ENCODE measurements at places on chromosomes 3 and 15. TPM values are rescaled to one million over a fixed set of nuclear protein-coding genes. Genes with fewer than 3 reads are reported as not detected.

DNA sequence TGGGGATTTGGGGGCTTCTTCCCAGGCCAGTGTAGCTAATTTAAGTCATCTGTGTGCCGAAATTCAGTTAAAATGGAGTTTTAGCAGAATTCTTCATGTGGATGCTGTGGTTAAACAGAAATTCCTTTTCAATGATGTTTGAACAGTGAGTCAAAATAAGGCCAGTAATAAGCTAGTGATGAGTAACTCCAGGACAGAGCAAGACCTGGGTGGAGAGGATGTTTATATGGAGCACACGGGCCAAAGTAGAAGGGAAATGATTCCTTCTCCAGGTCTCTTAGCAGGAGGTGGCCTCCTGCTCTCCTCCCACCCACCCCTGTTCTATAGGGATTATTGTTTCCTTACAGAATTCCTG lies 31.9 kb upstream of the UACA start:
- no peak overlapping the region for H3K27ac ChIP-seq
- H3K4me3 ChIP-seq, result no peak overlapping the region
- H3K27me3 ChIP-seq, result peaks cover 5% of the 10 kb centered on the region
- no peaks in the 10 kb centered on the region for H3K4me1 ChIP-seq

Gene ARPP21
- total RNA-seq, result not detected

DNA sequence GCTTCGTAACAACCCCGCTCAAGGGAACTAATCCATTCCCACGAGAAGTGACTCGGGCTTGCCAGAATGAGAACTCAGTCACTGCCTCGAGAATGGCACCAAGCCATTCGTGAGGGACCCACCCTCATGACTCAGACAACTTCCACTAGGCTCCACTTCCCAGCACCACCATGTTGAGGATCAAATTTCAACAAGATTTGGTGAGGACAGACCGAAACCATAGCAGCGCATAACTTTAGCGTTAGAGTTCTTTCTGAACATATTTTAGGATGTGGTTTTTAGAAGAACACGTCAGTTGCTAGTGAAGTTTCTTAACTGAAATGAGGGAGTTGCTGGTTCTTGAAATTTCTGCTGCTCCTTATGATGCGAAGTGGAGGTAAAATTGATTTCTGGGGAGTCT lies 13.5 kb downstream of the PTPRG start:
- no peak overlapping the region for H3K4me3 ChIP-seq
- no peak overlapping the region for H3K27ac ChIP-seq
- no peaks in the 10 kb centered on the region for H3K36me3 ChIP-seq
- H3K27me3 ChIP-seq, result peaks cover 4% of the 10 kb centered on the region
- H3K4me1 ChIP-seq, result no peaks in the 10 kb centered on the region
- no peak for DNase-seq

DNA sequence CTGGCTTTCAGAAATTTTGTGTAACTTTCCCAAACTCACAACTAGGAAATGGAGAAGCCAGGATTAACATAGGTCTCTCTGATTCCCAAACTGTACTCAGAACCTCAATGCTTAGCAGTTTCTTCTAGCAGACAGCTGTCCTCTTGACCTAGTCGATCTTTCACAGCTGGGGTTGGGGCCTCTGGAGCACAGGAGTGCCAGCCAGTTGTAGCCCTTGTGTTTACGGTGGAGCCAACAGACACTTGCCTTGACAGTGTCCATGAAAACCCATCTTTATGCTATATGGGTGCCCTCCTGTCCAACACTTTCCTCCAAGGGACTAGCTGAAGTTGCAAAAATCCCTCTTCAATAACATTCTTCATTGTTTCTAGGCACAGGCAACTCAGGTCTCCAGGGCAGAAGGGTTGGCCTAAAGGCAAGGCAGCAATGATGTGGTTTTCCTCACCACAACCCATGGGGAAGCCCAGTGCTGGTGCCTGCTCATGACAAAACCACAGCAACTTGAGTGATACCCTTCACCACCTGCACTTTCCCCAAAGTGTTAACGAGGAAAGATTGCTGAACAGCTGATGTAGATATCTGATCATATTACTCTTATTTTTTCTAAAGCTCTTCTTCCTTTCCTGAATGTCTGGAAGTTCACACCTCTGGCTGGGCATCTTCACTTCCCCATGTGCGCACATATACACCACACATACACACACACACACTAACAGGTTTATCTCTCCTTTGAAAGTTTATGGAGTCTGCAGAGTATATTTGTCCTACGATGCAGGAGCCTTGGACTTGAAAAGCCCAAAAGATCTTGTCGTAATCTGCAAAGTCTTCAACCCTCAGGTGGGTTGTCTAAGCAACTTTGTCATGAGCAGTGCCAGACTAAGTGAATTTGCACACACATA lies 11.0 kb upstream of the KNG1 start:
- no peaks in the 10 kb centered on the region for H3K36me3 ChIP-seq
- H3K27me3 ChIP-seq, result peaks cover 42% of the 10 kb centered on the region
- peak; percentile 90 for DNase-seq
- H3K27ac ChIP-seq, result no peak overlapping the region

Gene FAM3D
- not detected for total RNA-seq

- DNase-seq, result no peak
- no peaks in the 10 kb centered on the region for H3K27me3 ChIP-seq
- peaks cover 6% of the 10 kb centered on the region for H3K4me1 ChIP-seq
- H3K27ac ChIP-seq, result no peak overlapping the region
These were observed 81.0 kb upstream of the LMCD1 start for GRCh38 chr3:8420612-8421011.

DNA sequence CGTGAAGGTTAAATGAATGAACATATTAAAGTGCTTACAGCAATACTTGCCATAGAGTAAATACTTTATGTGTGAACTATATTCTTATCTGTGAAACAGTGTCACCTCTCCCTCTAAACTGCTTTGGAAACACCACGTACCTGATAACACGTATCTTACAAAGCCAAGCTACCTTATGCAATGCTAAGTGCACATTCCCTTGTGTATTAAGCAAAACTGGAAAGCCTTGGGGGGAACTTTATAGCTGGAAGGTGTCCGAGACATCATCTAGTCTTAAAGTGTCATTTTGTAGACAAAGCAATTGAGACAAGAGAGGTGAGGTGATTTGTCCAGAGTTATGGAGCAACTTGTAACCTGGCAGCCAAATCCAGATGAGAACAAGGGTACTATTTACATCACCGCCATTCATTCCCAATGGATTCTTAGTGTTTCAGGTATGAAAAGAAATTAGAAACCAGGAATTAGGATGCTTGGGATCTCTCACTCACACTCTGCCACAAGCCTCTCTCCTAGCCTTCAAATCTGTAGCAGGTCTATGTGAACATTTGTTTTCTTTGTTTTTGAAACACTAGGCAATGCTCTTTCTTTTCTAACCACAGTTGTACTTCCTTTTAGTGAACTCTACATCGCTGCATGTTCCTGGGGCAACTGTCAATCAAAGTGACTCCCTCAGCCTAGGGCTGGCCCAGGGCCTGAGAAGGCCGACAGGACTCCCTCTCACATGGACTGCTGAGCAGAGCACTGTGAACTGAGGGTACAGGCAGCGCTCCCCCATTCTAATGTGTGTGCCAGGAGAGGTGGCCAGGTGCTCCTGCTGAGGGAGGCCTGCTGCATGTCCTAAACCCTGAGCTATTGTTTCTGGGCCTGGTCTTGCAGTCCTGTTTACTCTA lies 13.9 kb upstream of the MGLL start:
- H3K4me3 ChIP-seq, result no peak overlapping the region
- peaks cover 13% of the 10 kb centered on the region for H3K27me3 ChIP-seq
- H3K4me1 ChIP-seq, result peaks cover 4% of the 10 kb centered on the region
- H3K27ac ChIP-seq, result no peak overlapping the region

DNA sequence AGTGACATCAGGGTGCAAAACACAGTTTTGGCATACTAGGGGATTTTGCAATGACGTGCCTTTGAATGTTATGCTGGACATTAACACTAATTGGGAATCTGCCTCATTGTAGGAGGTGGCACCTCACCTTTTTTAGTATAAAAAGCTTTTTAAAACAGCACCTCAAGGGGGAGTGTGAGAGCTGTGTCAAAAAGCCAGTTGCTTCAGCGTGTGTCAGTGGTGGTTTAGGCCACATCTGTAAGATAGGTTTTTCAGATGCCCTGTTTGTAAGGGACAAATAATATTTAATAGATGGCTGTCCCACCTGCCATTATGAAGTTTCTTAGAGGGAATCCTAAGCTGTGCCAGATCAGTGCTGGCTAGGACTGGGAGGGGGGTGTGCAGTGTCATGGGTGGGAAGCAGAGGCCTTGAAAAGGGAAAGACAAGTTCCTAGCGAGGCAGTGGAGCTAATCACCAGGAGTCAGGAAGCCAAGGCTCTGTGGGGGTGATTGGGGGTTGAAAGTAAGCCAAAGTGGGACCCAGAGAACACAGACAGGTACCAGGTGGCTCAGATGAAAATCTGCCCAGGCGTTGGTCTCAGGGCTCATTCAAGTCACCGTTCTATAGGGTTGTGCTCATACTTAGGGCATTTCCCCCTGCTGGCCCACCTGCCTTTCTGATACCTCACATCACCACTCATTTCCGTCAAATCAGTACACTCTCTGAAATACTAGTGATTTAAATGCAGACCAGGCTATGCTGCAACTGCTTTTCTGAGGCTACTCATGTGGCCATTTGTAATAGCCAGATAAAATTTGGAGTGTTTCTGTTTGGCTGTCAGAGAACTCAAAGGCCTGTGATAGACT lies 120.5 kb downstream of the BBX start:
- peak; percentile 20 for DNase-seq
- H3K36me3 ChIP-seq, result no peaks in the 10 kb centered on the region
- H3K27me3 ChIP-seq, result no peaks in the 10 kb centered on the region
- H3K4me1 ChIP-seq, result peaks cover 25% of the 10 kb centered on the region

GRCh38 chr3:182565916-182566796 lies 227.1 kb upstream of the ATP11B start:
- no peak overlapping the region for H3K4me3 ChIP-seq
- DNase-seq, result no peak
- H3K27ac ChIP-seq, result no peak overlapping the region

DNA sequence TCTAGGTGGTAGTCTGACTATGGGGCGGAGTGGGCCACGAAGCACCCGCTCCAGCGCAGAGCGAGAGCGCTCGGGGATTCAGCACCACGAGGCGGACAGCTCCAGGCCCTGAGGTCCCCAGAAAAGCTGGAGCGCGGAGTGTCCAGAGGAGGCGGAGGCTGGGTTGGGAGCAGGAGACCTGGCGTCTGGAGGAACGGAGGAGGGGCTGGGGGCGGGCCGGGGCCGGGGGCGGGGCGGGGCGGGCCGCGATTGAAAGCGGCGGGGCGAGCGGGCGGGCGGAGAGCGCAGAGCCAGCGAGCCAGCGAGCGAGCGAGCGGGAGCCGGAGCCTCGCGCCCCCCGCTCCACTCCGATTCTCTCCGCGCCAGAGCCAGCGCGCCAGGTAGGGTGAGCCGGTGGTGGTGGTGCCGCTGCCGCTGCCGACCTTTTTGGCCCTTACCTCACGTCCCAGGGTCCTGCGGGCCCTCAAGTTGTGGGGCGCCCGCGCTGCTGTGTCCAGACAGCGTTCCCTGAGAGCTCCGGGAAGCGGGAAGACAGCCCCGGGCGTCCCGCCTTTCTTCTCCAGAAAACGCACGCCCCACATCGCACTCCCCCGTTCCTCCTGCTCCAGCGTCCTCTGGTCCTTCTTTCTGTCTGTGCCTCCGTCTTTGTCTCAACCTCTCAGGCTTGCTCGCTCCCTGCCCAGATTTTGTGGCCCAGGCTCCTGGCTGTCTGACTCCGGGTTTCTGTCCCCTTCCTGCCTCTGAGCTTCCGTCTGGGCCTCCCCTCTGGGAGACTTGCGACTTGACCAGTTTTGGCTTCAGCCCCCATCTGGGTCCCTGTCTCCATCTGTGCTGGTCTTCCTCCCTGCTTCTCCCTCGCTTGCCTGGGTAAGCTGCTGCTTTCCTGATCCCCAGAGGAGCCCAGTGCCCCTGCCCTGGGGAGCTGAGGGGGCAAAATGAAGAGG lies at the start of gene GRM2:
Gene GRM2, plus strand, starts transcription at position 281 of the 944 bp plus-strand sequence. CDS start 1,916 bp downstream, outside the sequence.
- peak; percentile 50 for DNase-seq
- H3K27ac ChIP-seq, result no peak within 1 kb of the TSS
- H3K4me3 ChIP-seq, result no peak within 1 kb of the TSS
- H3K36me3 ChIP-seq, result peaks cover 2% of the 10 kb centered on the region

Gene LRRC34
- 6.6 TPM for total RNA-seq

- no peaks in the 10 kb centered on the region for H3K36me3 ChIP-seq
- no peaks in the 10 kb centered on the region for H3K4me1 ChIP-seq
- no peaks in the 10 kb centered on the region for H3K27me3 ChIP-seq
These were observed 525.5 kb upstream of the NAALADL2 start for GRCh38 chr3:174333640-174334039.

Gene SLC6A1
- total RNA-seq, result not detected

Gene PLSCR5
- not detected for total RNA-seq

Data from activated CD8-positive, alpha-beta T cell treated with anti-CD3 and anti-CD28 coated beads for 36 hours (primary cell).